ENCODE measurements at places on chromosomes 2 and 18.

GRCh38 chr2:86446060-86446459 lies 4.9 kb downstream of the KDM3A start:
- DNase-seq: no peak

DNA sequence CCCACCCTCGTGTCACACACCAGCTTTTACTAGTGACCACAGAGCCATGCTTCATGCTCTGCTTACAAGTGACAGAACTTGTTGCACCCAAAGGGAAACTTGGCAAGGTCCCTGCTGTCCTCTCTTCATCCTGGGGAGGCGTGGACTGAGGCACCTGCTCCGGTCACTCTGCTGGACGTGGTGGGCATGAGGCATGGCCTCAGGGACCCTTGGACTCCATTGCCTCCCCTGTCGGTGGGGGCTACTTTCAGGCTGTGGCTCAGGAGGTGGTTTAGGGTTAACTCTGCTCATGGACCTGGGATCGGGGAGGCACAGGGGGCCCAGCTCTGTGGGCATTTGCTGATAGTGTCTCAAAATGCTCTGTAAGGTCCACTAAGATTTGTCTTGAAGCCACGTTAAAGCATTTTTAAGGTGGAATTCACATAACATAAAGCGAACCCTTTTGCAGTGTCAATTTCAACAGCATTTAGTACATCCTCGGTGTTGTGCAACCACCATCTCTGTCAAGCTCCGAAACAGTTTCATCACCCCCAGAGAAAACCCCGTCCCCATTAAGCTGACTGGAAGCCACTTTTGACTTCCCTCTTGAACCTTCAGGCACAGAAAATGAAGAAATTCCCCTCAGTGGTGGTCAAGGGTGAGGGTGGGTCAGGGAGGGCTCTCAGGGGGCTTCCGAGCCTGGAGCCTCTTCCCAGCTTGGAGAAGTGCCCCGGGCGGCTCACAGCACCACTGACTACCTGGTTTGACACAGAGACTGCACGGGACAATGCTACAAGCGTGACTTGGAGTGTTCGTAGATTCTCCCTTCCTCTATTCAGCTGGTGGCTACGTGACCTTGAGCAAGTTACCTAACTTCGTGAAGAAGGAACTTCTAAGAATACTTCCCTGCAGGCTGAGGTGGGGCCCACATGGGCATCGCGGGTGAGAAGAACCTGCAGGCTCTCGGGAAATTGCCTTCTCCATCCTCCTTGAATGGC lies 100.0 kb upstream of the HDAC4 start:
- no peak for DNase-seq

- no peak for DNase-seq
Observed at GRCh38 chr2:184692141-184692734, 93.9 kb downstream of the ZNF804A start.

- DNase-seq: no peak
Observed at GRCh38 chr2:74253971-74254310, 55.5 kb downstream of the MTHFD2 start.

GRCh38 chr18:67410075-67411070 lies 106.1 kb downstream of the DSEL start:
- DNase-seq: no peak

- DNase-seq: no peak
Observed at GRCh38 chr2:201234663-201235135, 25.6 kb upstream of the CASP8 start.

DNA sequence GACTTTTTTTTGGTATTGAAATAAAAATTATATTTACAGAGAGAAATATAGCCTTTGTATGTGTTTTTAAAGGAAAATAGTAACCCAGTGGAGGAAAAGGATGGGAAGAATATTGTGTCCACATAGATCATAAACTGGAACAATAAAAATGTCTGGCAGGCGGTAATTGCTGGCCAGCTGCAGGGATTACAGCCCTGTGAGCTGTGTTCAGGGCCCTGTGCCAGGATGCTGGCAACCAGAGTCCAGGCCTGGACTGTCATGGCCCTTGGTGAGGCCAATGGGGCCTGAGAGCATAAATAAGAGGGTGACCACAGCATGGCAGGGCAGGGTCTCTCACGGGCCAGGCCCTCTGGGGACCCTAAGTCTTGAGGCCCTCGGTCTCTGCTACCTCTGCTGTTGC lies 171.2 kb downstream of the ACOXL start:
- DNase-seq: no peak

Data from stimulated activated CD4-positive, alpha-beta T cell treated with anti-CD3 and anti-CD28 coated beads, Interleukin-15, amount 100 ng/mL, for 24 hours (primary cell).